ENCODE measurements at places on chromosomes 4 and X.

GRCh38 chr4:26397086-26397485 lies 76.3 kb downstream of the RBPJ start:
- no peak for DNase-seq

GRCh38 chr4:120709991-120710390 lies 212.5 kb downstream of the PRDM5 start:
- no peak for DNase-seq

GRCh38 chr4:92433272-92433758 lies 129.5 kb downstream of the GRID2 start:
- DNase-seq = no peak

DNA sequence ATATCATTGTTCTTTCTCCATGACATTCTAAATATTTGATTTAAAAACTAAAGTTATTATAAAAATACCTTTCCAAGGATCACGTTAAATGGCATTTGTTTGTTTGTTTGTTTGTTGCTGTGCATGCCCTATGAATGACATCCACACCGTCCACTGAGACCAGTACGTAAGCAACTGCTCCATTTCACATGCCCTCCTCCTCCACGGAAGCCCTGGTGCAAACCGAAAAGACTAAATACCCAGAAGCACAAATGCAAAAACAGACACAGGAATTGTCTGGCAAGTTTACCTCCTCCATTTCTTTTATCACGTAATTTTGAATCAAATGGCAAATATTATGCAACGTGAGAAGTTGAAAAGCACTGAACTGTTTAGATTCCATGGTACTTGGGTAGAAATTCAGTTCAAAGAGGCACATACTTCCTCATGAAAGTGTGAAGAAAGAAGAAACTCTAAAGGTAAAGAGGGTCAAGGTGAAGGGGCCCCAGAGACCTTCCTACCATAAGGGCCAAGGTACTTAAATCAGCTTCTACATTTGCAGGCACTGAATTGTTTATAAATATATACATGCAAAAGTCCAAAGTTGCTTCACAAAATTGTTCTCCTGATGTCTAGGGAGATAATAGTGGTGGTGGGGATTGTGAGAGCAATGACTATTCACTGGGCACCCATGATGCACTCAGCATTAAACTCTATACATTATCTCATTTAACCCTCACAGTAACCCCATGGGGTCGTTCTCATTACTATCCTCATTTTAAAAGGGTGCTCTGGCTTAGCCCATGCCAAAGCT lies 23.4 kb downstream of the IRF2 start:
- DNase-seq = no peak

- peak; percentile 57 for DNase-seq
Measured at GRCh38 chr4:153113061-153113837, 91.0 kb upstream of the TRIM2 start.

DNA sequence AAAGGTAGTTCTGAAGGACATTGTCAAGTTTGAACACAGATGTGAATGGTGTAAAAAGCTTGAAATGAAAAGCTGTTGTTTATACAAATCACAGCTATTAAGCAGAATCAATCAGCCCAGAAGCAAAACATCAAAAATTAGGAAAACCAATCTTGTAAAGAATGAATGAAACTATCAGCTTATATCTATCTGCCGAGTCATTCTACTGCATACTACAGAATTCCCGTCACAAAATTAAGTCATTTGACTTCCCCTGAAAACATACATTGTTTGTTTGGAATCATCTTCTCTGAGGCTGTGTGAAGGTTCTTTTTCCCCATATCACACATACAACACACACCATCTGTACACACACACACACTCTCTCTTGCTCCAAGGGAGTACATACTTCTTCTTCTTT lies 80.3 kb downstream of the RFC1 start:
- no peak for DNase-seq

DNA sequence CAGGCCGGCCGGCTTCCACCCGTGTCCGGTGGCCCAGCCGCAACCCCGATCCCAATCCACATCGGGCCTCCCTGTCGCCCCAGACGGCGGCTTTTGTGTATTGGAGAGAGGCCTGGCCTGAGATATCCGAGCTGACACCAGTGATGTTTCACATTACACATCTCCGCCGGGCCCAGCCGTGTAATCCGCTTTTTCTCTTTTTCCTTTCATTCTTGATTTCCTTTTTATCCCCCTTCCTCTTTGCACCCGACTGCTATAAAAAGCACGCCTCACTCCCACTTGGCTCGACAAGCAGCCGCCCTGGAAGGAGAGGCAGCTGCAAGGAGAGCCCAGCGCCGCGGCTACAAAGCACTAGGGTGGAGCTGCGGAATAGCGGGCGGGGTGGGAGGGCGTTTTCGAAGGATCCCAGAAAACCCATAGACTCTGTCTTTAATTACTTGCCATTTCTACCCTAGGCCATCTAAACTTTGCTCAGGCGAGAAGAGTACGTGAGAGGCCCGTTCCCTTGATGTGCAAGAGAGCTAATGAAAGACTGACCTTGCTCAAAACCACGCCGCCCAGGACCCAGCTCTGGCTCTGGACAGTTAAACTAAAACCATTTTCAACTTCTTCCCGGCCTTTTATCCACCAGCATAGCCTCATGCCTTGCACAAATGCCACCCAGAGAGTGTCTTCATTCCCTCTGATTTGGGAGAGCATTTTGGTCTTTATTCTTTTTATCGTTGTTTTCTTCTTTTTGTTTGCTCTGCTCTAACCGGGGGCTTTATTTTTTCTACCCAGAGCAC lies 3.2 kb downstream of the PITX2 start:
- DNase-seq = peak; percentile 10

- no peak for DNase-seq
Measured at GRCh38 chrX:136825771-136826170, 45.0 kb upstream of the ARHGEF6 start.
